ENCODE measurements at places on chromosomes 5 and 9. TPM values are rescaled to one million over a fixed set of nuclear protein-coding genes. Genes with fewer than 3 reads are reported as not detected.

Gene CCL21
- total RNA-seq, result not detected

Gene SPATA31A3
- not detected for total RNA-seq

DNA sequence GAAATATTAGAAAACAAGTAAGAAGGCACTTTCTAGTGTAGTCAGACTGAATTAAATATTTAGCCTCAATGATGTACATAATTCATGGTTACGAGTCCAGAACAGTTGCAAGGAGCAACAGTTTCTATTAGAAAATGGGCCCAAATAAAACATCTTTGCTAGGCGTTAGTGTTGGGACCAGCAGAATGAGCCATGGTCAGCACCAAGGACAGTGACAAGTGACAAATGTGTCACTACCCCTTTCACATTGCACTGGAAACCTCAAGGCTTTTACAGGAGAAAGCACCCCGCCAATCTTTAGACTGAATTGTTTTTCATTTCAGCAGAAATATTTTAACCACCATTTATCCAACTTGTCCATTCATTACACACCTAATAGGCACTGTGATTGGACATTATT, 301.3 kb upstream of the ADCY2 start:
- no peak for DNase-seq

DNA sequence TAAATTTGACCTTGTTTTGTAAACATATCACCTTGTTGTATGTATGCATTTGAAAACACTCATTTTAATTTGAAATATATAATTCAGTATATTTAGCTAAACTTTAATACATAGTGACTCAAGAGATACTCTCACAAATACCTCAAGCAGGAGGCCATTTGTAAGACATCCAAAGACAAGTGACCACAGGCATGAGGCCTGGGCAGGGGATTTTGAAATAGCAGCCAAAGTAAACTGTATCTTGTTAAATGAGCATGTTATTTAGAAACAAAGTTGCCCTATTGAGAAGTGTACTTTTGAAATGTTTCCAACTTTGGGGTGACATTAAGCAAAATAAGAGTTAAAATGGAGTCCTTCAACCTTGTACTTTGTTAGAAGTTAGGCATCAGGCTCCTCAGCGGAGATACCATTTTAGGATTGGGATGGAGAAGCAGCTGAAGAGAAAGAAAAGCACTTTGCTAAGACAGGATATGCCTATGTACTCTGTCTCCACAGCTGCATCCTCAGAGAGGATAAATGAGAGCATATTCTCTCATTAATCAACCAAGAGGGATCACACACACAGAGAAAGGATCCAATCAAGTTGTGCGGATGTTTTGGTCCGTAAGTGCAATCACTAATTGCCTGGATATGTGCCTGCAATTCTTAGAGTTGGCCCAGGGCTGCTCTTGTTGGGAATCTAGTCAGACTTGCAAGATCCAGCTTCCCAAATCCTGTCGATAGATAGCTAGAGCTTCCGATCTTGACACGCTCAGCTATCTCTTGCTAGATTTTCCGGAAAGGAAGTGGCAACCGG, 157.5 kb upstream of the HAPLN1 start:
- no peak for DNase-seq

DNA sequence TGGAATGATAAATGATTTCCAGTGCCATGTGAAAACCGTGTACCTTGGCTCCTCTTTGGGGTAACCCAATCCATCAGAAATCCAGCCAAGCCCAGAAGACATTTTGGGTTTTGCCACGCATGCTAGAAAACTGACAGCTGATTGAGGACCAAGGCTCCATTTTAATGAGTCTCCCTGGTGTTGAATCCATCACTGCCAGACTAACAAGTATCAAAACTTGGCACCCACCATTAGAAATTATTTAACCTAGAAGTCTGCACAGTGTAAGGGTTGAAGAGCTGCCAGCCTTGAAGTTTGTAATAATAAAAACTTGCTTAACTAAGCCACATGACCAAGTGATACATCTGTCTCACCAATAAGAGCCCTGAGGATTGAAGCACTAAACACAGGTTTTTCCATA, 369.9 kb downstream of the DNAH5 start:
- DNase-seq, result no peak

Data from thoracic aorta (tissue), 2 donors.